GM23338 (cell line): ENCODE measurements at places on chromosomes 2 and 18.

GRCh38 chr18:3529601-3530000 is 79.6 kb downstream of the TGIF1 start:
- DNase-seq, result no peak

GRCh38 chr2:81981585-81981984 is 1677.0 kb upstream of the LRRTM1 start:
- no peak for DNase-seq

DNA sequence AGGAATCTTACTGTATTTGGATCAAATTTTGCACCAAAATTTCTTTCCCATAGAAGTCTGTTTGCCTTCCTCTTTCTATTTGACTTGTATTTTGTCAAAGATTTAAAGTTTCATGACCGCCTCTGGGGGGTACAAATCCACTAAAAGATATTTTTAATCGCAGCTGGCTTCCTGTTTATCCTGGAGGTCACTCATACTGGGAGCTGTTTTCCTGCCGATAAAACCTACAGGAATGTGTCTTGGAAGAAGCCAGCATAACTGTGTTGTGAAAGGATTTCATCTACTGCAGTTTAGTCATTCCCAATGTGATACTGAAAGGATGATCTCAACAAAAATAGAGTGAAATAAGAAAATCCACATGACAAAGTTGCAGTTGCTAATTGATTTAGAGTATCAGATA is 184.0 kb downstream of the RIT2 start:
- no peak for DNase-seq

DNA sequence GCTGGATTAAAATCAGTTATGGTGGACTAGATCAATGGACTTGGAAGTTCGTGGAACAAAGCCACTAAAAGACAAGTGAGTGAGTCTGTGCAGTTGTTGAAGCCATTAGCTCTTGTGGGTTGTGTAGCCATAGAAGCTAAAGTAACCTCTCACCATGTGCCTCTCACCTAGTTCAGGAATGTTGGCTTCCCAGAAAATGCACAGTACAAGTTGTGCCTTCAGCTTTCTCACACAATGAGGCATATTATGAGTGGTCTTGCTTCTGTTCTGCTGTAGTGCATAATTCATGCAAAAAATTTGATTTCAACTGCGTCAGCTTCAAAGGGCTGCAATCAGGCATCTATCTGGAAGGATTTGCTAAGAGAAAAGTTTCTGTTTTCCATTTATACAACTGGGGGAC is 26.2 kb downstream of the CERS6 start:
- no peak for DNase-seq

- DNase-seq, result no peak
These were observed 68.0 kb downstream of the ZFP36L2 start for GRCh38 chr2:43158259-43158880.

DNA sequence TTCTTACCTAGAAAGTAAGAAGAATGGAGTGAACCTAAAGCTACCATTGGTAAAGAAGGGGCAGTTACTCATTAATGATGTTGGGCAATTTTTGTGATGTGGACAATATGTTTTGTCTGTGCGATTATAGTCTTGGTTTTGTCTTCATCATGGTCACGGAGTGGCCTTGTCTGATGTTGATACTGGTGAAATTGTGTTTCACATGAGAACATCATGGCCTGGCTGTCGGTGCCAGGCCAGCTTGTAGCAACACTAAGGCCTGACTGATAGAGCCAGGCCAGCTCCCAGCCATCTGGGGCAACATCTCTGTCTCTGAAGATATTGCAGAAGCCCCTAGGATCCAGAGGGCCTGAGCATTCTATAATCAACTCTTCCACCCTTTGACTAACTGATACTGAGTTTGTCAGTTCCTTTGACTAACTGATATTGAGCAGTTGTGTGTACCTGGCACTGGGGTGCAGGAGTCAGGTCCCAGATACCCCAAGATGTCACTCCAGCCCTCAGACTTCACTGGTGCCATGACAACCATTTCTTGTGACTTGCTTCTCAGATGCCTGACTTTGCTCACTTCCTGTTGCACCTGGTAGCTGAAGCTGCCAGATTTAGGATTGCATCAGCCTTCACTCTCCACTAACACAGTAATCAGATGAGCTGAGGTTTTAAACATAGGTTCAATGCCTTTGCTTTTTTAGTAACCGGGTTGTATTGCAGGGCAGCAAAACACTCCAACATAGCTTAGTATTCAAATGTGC is 62.5 kb downstream of the RPIA start:
- peak; percentile 24 for DNase-seq

GRCh38 chr2:25341011-25341727 is 556 bp downstream of the DNMT3A start:
- DNase-seq, result no peak
